Osteoblast (primary cell): ENCODE measurements at places on chromosomes 7 and 10. TPM values are rescaled to one million over a fixed set of nuclear protein-coding genes. Genes with fewer than 3 reads are reported as not detected.

Gene ASB10
- total RNA-seq, result not detected in 2 replicates

DNA sequence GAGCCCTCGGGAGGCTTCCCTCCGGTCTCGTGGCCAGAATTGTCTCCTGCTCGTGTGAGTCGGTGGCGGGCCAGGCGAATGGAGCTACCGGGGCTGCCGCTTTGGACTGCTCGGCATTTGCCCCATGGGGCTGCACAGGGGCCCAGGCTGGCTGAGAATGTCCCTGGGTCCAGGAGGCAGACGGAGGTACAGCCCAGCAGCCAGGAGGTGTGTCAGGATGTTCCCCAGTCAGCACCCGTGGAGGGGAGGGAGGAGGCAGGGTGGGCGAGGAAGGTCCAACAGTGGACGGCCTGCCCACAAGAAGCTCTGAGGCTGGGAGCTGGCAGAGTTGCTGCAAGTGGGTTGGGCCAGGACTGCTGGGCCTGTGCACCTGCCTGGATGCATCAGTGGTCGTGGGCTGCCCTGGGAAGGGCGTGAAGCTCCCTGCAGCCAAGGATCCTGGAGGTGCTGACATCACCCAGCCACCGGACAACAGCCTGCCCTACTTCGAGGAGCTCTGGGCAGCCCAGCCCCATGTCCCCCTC lies 46.4 kb downstream of the PDGFA start:
- no peak overlapping the region for H3K27ac ChIP-seq
- H3K4me1 ChIP-seq, result peaks cover 30% of the 10 kb centered on the region
- no peak for DNase-seq
- no peak overlapping the region for H3K4me3 ChIP-seq

Gene CUL2
- total RNA-seq, result 29.0 and 32.7 TPM in 2 replicates

Gene CYP3A7
- not detected in 2 replicates for total RNA-seq

Gene HPSE2
- total RNA-seq, result not detected in 2 replicates

Gene ERCC6
- total RNA-seq, result 52.7 and 54.3 TPM in 2 replicates

GRCh38 chr7:142482891-142483658 lies 225.2 kb upstream of the PRSS58 start:
- DNase-seq, result peak; percentile 70
- no peak overlapping the region for H3K27ac ChIP-seq
- H3K4me1 ChIP-seq, result peaks cover 12% of the 10 kb centered on the region
- H3K4me3 ChIP-seq, result no peak overlapping the region

DNA sequence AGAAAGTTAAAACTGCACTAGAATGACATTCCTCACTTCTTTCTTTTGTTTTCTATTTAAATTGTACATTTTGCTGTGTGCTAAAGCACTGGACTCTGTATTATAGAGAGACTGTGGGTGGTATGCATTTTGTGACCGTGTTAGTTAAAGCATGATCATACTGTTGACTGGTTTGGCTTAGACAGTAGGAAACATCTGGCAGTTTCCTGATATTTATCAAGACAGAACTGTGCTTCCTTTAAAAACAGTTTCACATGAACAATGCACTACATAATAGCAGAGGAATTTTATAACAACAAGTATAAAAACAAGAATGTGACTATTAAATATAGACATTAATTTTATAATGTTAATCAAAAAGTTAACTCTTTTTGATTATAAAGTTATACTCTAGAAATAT lies 23.1 kb downstream of the GNG11 start:
- H3K36me3 ChIP-seq, result no peaks in the 10 kb centered on the region
- no peak for DNase-seq
- no peak overlapping the region for H3K27ac ChIP-seq
- no peaks in the 10 kb centered on the region for H3K27me3 ChIP-seq
- no peak overlapping the region for H3K4me3 ChIP-seq
- peaks cover 21% of the 10 kb centered on the region for H3K4me1 ChIP-seq

- DNase-seq, result no peak
- H3K27me3 ChIP-seq, result no peaks in the 10 kb centered on the region
- peak overlapping the region; percentile 64 for H3K27ac ChIP-seq
These were observed 578.9 kb downstream of the AUTS2 start for GRCh38 chr7:70177166-70177565.

DNA sequence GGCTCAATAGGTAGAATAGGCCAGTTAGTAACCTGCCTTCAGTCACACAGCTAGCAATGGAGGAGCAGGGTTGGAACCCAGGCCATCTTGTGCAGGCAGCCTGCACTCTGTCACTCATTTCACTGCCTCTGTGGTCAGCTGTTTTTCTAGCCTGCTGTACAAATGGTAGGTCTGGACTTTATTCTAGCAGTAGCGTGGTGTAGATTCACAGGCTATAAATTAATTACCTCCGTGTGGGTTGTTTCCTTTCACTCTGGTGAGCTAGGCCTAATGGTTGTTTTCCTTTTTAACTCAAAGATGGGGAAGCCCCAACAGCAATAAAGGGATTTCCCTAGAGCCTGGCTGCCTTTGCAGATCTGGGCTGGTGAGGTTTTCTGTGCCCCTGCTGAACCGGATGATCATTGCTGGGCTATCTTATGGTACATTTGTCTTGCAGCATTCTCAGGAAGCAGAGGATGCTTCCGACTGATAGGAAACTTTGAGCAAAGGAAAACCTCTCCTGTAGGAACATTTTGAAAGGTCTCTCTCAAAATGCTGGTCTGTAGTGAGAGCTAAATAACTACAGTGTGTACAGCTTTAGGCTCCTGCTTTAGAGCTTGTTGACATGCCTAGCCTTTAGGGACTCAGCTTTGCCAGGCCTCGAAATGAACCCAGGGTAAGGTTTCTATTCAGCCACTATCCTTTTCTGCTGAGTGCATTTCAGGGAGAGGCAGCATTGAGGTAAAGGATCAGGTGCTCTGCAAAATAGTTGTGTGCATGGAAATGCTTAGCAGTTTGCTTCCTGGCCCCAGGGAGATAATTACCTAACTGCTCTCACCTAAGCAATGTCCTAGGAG lies 157.4 kb downstream of the ST7 start:
- no peak overlapping the region for H3K27ac ChIP-seq
- H3K4me3 ChIP-seq, result no peak overlapping the region
- no peaks in the 10 kb centered on the region for H3K4me1 ChIP-seq
- no peaks in the 10 kb centered on the region for H3K36me3 ChIP-seq

Gene EVX1
- total RNA-seq, result not detected in 2 replicates

Gene LDB3
- under 0.01 TPM in 2 replicates for total RNA-seq
